ENCODE measurements at places on chromosomes 6 and 20.

DNA sequence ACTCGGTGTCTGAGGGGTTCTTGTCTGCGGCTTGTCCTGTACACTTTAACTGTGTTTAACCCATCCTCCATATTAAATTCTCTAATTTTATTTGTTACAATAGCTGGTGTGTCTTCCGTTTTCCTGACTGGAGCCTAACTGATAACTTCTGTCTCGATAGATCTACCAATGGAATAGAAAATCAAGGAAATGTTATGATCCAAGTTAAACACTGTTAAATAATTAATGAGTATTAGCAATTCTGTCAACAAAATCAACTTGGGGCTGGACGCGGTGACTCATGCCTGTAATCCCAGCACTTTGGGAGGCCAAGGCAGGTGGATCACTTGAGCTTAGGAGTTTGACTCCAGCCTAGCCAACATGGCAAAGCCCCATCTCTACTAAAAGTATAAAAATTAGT, 81.7 kb downstream of the DNAH8 start:
- DNase-seq = no peak

DNA sequence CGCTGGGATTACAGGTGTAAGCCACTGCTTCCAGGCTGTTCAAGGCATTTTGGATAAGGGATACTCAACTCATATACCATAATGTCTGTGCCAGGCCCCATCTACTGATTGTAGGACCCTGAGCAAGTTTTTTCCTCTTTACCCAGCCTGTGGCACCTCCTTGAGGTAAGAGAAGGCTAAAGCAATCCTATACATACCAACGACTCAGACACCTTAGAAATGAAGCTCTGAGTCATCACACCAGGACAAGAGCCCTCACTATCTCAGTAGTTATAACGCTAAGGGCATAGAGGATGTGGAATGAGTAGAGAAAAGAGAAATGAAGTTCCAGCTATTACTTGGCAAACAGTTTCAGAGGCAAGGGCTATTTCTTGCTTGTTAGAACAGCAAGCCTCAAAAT, 16.9 kb downstream of the NDRG3 start:
- peak; percentile 28 for DNase-seq

GRCh38 chr6:7050004-7050403, 57.8 kb upstream of the RREB1 start:
- DNase-seq = no peak

DNA sequence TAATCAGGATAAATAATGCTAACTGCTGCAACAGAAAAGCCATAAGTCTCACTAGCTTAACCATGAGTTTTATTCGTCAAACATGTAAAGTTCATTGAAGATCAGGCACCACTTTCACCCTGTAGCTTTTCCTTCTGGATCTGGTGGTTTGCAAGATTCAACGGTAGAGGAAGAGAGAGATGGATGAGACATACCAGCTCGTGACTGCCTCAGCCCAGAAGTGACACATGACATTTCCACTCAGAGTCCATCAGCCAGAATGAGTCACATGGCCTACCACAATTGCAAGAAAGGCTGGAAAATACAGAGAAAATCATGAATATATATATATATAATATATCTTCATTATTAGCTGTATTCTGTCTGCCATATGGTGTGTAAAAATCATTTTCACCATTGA, 29.0 kb downstream of the SPTLC3 start:
- peak; percentile 6 for DNase-seq

DNA sequence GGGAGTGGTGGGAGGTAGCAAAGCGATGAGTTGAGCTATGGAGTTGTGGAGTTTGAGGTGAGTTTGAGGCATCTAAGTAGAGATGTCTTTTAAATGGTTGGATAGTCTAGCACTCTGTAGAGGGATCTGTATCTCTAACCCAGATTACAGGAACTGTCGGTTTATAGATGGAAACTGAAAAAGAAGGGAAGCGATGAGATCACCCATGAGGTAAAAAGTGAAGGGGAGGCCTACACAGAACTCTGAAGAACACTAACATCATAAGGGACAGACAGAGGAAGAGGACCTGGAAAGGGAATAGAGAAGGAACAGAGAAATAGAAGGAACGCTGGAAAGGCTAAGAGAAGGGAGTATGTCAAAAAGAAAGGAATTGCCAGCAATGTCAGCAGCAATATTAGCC, 2.5 kb downstream of the HINT3 start:
- no peak for DNase-seq

DNA sequence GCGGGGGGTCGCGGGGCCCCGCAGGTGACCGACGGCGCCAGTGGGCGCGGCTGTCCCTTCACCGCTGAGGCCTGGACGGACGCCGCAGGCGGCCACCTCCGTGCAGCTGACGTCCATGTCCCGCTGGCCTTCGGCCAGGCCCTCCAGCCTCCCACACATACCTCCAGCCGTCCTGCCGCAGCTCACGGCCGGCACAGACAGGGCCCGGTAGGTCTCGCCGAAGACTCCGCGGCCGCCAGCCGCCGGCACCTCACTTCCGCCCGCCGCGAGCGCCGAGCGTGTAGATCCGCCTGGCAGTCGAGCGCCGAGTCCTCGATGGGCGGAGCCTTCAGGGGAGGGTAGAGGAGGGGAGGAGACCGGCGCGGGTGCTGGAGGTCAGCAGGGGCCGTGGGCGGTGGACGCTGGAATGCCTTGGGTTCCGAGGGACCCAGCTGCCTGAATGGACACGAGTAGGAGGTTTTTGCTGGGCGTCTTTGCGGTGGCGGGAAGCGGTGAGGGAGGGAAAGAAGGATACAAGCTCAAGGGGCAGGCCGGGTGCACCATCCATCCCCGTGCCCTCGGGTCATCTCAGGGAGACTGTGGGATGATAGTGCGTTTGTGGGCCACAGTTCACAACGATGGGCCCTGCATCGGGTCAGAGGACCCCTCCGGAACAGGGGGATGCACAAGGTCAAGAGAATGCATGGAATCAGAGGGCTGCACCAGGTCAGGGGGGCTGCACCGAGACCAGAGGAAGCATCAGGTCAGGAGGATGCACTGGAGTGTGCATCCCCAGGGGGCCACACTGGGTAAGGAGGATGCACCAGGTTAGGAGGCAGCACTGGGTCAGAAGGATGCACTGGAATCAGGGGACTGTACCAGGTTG, at the start of gene EXOC2:
EXOC2 (minus strand) TSS at position 282 of the 865 bp plus-strand sequence. CDS start 55,321 bp downstream, outside the sequence.
- DNase-seq = peak; percentile 78

- peak; percentile 22 for DNase-seq
These were observed at the start of gene RIMS1 for GRCh38 chr6:71886184-71887005. Gene RIMS1 (plus strand): TSS chr6:71886550. CDS start chr6:71887024, 474 bp downstream.

DNA sequence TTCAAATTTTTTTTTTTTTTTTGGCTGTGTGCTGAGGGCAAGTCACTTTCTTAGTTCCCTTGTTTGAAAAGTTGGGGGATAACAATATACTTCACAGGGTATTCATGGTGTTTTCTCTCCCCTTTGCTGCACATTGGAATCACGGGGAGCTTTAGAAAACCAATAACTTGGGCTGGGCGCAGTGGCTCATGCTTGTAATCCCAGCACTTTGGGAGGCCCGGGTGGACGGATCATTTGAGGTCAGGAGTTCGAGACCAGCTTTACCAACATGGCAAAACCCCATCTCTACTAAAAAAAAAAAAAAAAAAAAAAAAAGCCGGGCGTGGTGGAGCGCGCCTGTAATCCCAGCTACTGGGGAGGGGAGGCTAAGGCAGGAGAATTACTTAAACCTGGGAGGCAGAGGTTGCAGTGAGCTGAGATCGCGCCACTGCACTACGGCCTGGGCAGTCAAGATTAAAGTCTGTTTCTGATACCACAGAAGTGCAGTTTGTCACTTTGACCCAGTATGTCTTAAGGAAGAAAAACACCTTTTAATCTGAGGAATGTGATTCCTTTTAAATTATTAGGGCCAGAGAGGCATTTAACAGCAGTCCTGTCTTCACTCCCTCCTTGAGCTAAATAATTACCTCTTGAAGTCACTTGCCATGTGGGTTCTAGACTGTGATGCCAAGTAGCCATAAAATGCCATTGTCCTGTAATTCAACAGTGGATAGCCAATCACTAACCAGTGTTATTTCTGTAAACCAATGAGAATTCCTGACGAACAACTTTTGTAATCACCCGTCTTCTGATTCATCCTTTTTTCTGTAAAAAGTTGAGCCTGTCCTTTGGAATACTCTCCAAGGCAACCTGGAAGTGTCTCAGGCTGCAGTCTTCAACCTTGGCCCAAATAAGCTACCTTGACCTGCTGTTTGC, 16.1 kb downstream of the SRSF3 start:
- DNase-seq = no peak

DNA sequence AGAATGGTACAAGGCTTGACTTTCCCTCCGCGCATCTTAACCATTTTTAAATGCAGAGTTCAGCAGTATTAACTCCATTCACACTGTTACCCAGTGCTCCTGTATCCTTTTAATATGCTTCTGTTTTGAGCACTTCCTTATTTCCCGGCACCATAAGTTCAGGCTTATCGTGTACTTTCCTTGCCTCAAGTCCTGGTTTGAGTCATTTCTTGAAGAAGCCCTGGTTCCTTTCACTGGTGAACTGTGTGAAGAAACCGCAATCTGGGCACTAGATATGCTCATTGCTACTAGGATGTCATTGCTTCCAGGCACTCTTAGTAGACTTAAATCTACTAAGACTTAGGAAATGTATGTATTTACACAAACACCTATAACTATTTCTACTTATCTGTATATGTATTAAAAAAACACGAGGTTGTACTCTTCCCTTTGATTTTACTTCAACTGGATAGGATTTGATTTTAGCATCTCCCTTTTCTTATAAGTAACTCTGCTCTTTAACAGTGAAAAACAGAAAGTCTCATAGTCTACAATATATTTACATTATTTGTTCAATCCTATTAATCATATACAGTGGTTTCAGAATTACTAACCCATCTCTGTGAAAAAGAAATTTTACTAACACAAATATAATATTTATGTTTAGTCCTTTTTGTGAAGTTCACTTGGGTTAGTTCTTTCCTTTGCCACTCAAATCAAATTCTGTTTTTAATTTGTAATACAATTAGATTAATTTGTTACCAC, 135.5 kb downstream of the CDKAL1 start:
- no peak for DNase-seq

- DNase-seq = no peak
These were observed 82.1 kb downstream of the PREP start for GRCh38 chr6:105320765-105321164.

- no peak for DNase-seq
These were observed 11.0 kb upstream of the FBXL4 start for GRCh38 chr6:98958776-98959175.

DNA sequence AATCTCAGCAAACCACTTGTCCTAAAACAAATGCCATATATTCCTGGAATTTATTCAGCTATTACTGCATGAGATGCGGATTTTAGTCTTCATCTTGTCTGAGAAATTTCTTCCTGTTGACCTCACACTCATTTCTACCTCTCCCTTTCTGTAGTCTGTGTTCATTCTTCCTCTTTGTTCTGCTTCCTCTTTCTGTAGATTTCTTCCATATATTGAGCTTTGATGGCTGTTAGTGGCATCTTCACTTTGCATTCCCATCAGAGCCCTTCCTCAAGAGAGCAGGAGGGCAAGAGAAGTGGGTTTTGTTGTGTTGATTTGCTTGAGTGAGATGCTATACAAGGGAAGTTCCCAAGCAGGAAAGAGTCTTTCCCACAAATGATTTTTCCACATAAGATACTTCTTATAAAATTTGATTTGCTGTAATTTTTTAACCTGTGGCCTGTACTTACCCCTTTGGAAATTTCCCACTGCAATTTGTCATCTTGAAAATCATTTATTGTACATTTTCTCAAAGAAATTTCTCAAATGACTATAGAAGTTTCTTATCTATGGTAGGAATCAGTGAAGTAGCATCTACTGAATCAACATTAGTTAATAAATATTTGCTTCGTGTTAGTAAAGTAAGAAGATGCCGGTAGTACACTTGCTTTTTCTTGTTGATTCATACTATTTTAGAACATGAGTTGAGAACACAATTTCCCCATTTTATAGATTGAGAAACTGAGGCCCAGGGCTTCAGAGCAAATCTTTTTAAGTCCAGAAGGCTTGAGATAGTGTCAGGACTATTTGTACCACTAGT, 43.8 kb downstream of the MAP3K4 start:
- no peak for DNase-seq

DNA sequence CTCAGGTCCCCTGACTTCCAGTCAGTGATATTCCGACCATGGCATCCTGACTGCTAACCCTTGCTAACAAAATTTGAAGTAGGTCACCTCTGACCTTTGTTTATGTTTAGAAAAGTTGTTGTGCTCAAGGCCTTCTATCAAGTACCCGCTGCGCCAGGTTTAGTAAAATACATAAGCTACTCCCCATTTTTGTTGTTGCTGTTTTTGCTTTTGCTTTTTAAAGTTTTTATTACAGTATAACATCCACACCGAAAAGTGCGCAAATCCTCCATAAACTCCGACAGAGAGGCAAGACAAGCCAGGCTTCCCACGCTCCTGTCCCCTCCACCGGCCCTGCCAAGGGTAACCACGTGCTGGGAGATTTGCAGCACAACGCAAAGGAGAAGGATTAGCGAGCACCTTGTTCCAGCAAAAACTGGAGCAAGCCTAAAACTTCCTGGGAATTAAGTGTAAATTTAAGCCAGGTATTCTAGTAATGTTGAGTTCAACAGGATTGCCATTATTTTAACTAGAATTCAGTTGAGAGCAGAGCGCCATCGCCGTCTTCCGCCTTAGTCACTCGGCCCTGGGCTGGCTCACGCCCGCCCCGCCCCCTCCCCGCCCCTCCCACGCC, 17.8 kb upstream of the HMGN4 start:
- no peak for DNase-seq

GRCh38 chr6:35984701-35985100, 39.7 kb downstream of the SLC26A8 start:
- no peak for DNase-seq

DNA sequence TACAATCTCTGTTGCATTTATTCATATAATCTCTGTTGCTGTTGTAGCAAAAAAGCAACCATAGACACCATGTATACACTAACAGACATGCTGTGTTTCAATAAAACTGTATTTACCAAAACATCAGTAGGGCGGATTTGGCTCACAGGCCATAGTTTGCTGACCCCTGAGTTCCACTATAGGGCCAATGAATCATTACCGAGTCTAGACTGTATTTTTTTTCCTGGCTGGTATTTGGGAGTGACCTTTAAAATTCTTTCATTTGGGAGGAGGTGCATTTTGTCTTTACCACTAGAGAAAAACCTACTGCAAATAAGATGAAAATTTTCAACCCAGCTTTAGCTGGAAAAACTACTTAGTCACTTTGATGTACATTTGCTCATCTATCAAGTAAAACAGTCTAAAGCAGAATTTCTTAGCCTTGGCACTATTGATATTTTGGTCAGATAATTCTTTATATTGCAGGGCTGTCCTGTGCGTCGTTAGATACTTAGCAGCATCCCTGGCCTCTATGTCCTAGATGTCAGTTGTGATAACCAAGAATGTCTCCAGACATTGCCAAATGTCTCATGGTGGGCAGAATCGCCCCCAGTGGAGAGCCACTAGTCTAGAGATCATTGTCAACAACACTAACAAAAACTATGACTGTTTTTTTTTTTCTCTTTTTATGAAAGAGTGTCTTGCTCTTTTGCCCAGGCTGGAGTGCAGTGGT, 39.5 kb downstream of the DCBLD1 start:
- DNase-seq = no peak
